ENCODE measurements at places on chromosomes 1 and 21.

GRCh38 chr1:18907917-18908845 is 5.8 kb upstream of the ALDH4A1 start:
- DNase-seq, result no peak

- no peak for DNase-seq
Measured at GRCh38 chr1:31382379-31382989, 9.6 kb upstream of the FABP3 start.

- DNase-seq, result no peak
Measured at GRCh38 chr1:228911225-228912210, 176.2 kb downstream of the RHOU start.

DNA sequence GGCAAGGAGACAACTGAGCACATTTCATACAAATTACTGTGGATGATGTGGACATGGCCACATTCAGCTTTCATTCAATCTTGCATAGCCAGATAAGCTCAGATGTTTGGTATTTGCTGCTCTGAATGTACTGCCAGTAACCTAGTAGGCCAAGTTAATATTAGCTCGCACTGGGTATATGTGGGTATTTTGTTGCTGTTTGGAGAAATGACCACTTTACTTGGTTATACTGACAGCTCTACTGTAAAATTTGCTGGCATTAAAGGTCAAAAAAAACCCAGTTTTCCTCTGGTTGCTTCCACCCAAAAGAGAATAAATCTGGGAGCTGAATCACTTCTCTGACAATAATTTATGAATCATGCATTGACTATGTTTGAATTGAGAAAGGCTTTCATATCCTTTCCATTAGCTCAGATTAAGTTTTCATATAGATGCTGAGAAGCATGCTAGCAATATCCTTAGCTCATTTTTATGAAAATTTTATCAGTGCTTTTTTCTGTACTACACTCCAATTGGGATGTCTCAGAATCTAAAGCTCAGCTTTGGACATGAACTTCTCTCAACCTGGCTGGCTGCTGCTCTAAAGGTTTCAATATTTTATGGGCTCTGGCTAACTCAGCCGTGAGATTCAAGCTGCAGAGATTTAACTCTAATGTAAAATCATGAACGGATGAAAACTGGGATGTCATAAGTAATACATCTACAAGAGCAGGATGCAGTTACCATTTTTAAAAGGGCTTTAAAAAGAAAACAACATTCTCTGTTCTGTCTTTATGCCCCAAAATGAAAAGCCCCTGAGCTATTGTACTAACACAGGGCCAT is 330.0 kb downstream of the BARHL2 start:
- no peak for DNase-seq

DNA sequence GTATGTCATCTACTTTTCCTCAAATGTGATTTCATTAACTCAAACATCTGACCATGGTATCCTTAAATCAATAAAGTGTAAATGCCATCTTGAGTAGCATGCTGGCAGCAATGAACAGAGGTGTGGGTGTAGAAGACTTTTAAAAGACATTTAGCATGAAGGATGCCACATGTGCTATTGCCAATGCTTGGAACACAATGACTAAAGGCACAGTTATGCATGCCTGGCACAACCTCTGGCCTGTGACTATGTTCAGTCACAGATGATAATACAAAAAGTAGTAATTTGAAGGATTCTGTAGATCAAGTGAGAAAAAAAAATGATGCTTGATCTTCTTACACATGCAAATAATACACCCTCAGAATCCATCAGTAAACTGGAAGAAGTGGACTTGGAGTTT is 938.9 kb upstream of the ADGRL4 start:
- DNase-seq, result no peak

GRCh38 chr1:93347334-93347899 is 1.7 kb downstream of the DR1 start:
- DNase-seq, result no peak

DNA sequence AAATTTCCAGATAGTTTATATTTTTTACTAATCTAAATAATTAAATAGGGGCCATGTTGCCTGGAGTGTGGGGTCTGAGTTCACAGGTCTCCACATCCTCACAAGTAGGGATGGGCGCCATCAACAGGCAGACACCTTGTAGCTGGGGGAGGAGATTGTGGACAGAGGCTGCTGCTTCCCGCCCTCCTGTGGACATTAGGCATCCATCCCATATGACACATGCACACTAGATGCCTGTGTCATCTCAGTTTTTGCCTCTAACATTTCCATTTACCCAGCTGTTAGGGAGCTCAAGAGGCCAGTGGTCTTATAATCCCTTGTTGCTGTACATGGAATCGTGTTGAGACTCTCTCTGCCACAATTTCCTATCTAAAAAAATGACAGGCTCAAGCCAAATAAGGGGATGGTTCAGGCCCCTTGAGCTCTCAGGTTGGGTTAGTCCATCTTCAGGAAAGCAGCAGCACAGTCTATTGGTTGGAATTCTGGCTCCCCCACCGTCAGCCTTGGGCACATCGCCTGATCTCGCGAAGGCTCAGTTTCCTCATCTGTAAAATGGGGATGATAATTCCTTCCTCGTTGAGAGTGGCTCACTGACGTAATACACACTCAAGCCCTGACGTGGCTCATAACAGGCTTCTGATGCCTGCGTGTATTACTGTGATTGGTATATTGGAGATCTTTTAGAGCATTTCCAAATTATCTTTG is 13.6 kb downstream of the LHX4 start:
- DNase-seq, result no peak

DNA sequence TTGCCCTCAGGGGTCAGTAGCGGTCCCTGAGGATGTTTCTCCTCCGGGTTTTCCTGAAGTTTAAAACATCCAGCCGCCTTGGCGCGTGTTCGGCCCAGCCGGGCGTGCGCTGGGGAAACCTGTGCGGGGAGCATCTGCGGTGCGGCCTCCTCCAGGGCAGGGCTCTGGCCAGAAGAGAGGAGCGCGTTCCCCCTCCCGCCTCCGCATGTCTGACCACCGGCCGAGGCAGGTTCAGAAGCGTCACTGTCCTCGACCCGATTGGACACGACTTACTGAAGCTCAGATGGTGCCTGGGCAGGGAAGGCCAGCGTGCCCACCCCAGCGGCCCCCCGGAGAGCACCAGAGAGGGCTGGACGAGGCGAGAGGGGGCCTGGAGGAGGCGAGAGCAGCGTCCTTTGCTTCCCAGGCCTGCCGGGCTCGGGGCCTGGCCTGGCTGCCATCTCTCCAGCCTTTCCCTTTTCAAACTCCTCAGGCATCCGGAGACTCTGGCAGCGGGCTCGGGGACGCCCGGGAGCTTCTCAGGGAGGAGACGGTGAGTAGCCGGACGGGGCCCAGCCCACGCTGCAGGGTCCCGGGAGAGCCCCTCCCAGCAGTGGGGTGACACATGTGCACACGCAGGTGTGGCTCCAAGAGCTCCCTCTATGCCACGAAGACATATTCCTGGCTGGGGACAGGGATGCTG is 67.1 kb downstream of the SLC19A1 start:
- DNase-seq, result no peak

- DNase-seq, result no peak
Measured at GRCh38 chr1:220283625-220284024, 11.4 kb upstream of the RAB3GAP2 start.

DNA sequence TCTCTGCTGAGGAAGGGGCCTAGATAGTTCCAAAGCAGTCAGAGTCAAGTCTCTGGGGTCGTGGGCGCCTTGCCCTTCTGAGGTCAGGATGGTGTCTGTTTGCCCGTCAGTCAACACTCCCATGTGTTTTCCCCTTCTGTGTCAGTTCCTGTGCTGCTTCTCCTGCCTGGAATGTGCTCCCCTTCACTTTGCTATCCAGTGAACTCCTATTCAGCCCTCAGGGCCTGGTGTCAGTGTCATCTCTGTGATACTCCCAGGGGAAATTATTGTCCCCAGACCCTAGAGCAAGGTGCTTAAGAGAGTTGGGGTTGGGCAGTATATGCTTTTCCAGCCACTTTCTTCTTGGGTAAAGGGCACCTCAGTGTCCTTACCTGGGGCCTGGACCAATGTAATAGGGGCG is 45.8 kb upstream of the SYNC start:
- DNase-seq, result no peak

DNA sequence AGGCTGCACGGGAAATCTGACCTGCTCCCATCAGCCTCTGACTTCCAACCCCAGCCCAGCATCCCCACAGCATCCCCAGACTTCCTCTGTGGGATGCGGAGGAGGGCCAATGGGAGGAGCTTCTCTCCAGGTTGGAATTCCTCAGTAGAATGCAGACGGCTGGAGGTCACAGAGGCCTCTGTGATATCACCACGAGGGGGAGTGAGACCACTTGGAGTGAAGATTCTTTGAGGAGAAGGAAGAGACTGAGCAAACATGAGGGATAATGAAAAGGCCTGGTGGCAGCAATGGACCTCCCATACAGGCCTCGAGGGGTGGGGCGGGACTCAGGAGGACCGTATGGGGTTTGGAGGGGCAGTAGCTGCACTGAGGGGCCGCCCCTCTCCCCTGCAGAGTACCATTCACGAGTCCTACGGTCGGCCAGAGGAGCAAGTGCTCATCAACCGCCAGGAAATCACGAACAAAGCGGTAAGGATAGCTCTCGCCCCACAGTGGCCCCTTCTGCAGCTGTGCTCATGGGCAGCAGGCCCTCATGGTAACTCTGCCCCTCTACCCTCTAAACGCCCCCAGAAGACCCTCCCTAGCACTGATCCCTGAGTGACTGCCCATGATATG is at the start of gene CATSPER4:
CATSPER4 (plus strand) TSS at position 230 of the 615 bp plus-strand sequence; CDS start at position 256, 26 bp downstream.
- no peak for DNase-seq

DNA sequence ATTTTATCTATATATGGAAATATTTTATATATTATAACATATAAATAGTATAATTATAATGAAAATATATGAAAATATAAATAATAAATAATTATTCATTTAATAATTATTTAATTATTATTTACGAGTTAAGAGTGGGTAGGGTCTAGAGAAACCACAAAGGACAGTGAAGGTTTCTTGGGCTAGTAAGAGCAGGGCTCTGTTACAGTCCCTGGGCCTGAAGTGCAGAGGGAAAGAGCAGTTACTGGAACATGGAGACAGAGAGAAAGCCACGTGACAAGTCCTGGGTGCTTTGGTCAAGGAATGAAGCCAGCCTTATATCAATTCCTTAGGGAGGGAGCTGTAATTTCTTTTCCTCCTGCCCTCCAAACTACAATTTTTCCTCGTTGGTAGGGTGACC is 117.2 kb upstream of the OLIG2 start:
- no peak for DNase-seq

GRCh38 chr1:42336978-42337377 is 1.9 kb upstream of the FOXJ3 start:
- DNase-seq, result no peak

- no peak for DNase-seq
Measured at GRCh38 chr1:227937838-227938145, 9.9 kb downstream of the WNT9A start.

DNA sequence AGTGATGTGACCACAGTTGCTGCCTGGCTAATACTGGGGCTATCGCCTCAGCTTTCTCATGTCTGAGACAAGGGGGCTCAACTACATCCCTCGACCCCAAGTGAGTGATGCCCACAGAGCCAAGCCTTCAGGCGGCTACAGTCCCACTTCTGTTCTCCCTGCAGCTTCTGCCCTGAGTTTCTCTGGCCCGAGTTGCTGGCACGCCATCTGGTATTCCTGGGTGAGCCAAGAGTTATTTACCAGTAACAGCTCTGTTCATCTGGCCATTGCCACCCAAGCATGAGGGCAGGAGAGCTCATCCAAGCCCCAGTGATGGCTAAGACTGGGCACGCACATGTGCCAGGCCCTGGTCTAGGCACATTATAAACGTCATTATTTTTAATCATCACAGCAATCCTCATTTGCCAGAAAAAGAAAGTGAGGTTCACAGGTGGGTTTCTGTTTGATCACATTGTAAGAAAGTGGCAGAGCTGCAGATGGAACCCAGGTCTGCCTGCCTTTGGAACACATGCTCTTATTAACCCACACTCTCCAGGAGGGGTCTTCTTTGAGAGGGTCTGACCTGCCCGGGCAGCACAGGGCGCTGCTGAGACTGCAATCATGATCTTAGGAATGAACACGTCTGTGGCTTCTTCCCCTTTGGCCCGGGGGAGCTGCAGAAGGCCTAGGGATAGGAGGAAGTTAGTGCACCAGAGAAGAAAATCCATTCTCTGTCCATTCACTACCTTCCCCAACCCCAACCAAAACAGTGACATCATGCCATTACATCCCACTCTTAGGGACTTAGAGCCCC is 27.5 kb downstream of the KCND3 start:
- no peak for DNase-seq

DNA sequence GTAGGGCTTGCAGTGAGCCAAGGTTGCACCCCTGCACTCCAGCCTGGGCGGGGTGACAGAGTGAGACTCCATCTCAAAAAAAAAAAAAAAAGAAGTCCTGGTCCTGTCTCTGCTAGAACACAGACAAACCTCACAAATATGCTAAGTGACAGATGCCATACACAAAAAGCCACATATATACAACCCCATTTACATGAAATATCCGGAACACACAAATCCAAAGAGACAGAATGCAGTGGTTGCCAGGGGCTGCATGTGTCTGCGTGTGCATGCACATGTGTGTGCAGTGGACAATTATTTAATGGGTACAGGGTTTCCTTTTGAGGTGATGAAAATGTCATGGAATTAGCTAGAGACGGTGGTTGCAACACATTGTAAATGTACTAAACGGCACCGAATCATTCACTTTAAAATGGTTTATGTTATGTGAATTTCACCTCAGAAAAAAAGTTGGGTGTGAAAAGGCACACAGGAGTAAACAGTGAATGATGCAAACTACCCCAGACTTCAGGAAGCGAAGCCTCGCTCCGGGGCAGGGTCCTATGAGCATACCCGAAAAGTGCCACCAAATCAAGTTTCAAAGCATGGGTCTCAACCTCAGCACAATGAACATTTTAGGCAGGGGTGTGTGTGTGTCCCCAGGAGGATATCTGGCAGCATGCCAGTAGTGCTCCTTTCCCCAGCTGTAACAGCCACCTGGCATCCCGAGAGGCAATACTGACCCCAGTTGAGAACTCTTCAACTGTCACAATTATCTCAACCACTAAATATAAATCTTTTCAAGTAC is 48.3 kb downstream of the GNB1 start:
- no peak for DNase-seq

- DNase-seq, result no peak
Measured at GRCh38 chr1:98090351-98090750, 169.5 kb upstream of the DPYD start.

DNA sequence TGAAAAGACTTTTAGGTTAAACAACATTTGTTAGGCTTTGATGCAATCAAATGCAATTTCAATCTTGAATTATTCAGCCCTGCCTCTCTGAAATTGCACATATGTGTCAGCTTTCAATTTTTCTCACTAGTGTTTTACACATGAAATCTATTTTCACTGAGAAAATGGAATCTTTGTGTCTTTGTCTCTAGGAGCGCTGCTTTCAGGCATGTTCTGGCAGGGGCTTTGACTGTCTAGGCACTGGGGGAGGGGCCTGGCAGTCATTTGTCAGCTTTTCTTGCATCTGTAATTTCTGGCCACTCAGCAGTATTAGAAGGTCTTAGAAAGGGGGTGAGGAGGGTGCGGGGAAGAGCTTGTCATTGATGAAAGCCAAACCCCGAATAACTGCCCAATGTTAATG is 264.4 kb downstream of the PTPRC start:
- no peak for DNase-seq

GRCh38 chr1:177779166-177779965 is 190.5 kb downstream of the SEC16B start:
- no peak for DNase-seq

All from CD4-positive, alpha-beta T cell treated with Interleukin-6 at 100 ng/mL for 8 hours (primary cell).